ENCODE measurements at places on chromosomes 2 and 18.

- no peak for DNase-seq
Measured at GRCh38 chr2:150142561-150142960, 344.9 kb downstream of the RND3 start.

- no peak for DNase-seq
Measured at GRCh38 chr2:28098501-28099225, 208.1 kb downstream of the BABAM2 start.

DNA sequence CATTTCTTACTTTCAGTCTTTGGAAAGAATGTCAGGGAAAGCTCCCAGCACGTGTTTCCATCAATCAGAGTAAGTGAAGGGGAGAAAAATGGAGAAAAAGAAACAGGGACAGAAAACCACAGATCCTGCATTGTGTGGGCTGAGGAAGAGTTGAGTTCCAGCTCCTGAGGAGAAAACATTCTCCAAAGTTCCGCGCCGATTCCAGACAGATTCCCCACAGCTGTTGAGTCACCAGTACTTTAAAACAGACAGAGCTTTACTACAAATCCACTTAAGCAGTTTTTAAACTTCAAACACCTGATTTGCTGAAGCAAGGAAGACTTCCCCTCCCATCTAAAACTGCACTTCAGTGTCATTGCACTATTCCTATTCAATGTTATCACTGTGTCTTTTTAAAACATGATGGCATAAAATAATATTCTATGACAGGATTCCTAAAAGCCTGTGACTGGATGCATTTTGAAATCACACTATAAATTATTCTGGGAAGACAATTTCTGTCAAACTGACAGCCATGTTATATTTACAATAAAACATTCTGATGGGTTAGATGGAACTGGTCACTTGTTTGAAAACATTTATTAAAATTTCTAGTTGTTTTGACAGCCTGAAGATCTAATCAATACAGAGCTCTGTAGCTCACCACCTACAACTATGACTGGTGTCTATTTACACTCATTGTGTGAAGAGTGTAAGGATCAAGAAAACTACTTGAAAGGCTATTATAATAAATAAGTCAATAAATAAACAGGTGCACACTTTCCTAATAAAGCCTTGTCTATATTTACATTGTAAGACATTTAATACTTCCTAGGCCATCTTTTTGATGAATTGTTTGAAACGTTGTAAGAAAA, 40.9 kb downstream of the TCF4 start:
- peak; percentile 86 for DNase-seq

- peak; percentile 18 for DNase-seq
Measured at GRCh38 chr2:18790509-18791171, 201.3 kb upstream of the NT5C1B start.

DNA sequence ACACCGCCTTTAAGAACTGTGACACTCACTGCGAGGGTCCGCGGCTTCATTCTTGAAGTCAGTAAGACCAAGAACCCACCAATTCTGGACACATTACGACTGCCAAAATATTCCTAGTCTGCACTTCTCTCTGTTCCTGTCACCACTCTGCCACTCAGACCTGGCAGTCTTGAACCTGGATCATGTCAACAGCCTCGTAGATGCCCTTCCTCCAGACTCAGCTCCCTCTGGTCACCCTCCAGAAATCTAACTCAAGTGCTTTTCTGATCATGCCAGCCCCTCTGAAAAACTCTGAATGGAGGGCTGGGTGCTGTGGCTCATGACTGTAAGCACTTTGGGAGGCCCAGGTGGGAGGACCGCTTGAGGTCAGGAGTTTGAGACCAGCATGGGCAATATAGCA, 20.3 kb downstream of the AAK1 start:
- DNase-seq, result no peak

DNA sequence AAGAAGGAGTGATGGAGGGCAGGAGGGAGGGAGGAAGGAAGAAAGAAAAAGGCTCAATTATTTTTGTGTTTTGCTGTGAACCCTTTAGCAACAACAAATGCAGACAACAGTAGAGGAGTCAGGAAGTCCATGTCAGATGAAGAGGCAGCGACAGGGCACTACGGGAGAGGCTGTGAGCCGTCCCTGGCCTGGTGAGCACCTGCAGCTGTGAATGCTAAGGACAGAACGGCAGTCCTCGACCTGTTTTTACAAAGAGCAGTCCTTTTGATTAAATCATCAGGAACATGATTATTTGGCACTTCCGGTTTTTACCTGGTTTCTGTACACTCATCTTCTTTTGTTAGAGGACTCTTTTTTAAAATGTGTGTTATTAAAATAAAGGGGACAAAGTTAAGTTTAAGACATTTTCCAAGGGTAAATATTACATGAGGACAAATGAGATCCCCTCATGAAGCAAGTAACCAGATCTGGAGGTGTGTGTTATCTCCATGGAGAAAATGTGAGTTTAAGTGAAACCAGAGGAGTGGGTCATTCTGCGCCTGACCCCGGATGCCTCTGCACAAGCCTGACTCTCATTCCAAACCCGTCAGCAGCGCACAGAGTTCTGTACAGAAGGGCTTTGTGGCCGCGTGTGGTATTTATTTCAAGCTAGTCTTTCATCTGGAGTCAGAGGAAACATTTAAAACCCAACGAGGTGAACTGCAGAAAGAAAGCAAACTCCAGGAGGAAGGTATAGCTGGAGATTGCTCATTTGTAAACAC, 492.5 kb downstream of the SOX11 start:
- peak; percentile 47 for DNase-seq

DNA sequence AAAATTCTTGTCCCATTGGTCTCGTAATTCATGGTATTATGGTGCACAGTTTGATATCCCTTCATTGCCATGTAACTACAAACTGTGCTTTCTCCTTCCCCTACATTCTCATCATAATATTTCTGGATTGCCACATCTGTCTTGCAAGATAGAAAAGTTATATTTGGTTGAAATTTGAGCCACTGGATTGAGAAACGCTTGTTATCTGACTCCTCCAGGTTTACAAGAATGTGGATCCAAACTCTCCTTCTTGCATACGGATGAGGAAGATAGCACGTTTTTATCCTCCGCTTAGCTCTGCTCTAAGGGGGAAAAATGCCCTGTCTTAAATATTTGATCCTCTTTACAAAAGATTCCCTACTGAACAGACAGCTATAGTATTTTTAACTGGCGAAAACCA, 438.2 kb downstream of the TSN start:
- DNase-seq, result no peak

DNA sequence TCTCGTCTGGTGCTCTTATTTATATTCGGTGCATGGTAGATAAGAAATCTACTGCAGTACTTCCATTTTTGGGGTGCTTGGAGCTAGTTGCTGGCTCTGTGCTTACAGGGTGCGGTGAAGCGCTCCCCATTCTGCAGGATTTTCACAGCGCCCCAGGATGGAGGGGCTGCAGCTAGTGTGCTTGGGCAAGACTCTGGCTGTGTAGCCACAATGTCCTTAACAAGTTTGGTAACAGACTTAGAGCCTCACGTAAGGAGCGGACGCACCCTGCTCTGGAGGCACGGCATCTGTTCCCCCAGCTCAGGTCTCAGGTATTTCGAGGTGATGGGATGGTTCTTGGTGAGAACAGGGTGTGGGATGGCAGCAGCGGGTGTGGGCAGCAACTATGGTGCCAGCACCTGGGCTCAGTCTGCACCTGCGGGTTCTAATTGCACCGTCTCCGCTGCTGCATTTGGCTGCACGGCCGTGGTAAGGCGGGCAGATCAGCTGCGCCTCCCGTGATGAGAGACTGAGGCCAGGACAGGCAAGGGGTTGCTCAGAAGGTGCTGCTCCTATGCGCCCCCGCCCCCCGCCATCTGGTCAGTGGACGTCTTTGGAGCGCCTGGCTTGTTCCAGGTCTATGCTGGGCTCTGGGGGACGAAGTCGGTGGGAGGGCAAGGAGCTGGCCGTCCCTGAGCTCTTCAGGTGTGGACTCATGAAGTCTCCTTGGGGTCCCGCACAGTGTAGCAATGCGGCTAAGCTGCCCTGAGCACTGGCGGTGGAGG, 20.1 kb upstream of the ALLC start:
- DNase-seq, result no peak

GRCh38 chr2:208648368-208648767, 241.8 kb downstream of the PTH2R start:
- DNase-seq, result no peak

DNA sequence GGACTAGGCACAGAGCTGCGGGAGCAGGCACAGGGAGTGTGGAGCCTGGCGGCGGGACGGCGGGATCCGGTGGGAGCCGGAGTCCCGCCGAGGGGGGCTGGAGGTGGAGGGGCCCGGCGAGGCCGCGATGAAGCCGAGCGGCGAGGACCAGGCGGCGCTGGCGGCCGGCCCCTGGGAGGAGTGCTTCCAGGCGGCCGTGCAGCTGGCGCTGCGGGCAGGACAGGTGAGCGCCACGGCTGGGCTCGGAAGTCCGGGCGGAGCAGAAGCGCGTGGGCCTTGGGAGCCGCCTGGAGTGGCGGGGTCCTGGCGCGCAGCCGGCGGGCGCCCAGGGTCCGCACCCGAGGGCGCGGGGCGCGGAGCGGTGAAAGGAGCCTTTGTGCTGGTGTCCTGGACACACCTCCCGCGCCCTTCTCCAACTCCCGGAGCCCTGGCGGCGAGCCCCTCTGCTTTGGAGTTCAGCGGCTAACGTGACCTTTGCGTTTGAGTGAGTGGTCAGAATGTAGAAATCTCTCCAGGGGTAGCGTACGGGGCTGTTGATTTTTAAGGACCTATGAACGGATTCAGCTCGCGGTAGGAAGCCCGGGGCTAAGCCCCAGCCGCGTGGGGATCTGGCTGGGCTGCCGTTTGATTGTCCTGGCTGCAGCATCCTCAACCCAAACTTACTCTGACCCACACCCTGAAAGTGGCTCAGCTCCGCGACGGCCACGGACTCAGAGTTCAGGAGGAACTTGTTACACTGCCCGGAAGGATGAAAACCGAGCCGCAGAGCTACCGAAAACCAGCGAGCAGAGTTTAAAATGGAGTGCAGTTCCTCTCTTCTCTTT, 448 bp downstream of the IMPA2 start:
- no peak for DNase-seq

DNA sequence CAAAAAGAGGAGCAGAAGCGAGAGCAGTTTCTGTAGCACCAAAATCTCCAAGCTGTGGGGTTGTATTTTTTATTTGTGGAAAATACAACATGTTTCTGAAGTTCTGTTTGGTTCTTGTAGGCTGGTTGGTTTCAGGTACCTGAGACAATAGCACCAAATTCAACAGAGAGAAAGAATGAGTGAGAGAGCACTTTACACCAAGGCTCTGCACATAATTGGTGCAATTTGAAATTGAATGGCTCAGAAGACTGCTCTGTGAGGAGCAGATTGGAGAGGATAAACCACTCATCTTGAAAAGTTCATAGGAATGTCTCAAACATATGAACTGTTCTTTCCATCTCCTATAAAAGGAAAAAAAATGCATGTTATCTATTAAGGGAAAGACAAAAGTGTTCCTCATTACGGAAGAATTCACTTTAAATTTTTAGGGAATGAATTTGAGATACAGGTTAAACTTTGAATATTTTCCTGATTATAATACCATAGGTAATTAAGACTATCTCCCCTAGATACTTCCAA, 175.1 kb downstream of the ATAD2B start:
- no peak for DNase-seq

DNA sequence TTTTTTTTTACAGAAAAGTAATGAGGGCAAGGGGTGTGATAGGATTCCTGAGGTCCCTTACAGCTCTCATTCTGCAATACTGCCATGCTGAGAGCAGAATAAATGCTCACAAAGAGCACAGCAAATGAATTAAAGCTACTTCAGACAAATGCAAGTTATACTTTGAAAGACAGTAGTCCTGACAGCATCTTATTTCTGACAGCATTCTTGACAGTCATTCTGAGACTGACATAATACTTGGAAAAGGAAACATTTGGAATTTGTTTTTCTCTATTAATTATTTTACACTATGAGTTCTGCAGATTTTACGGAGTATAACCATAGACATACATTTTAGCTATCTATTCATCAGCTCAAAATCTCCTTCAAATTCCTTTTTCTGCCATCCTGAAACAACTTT, 935.2 kb upstream of the FAM98A start:
- DNase-seq, result no peak

DNA sequence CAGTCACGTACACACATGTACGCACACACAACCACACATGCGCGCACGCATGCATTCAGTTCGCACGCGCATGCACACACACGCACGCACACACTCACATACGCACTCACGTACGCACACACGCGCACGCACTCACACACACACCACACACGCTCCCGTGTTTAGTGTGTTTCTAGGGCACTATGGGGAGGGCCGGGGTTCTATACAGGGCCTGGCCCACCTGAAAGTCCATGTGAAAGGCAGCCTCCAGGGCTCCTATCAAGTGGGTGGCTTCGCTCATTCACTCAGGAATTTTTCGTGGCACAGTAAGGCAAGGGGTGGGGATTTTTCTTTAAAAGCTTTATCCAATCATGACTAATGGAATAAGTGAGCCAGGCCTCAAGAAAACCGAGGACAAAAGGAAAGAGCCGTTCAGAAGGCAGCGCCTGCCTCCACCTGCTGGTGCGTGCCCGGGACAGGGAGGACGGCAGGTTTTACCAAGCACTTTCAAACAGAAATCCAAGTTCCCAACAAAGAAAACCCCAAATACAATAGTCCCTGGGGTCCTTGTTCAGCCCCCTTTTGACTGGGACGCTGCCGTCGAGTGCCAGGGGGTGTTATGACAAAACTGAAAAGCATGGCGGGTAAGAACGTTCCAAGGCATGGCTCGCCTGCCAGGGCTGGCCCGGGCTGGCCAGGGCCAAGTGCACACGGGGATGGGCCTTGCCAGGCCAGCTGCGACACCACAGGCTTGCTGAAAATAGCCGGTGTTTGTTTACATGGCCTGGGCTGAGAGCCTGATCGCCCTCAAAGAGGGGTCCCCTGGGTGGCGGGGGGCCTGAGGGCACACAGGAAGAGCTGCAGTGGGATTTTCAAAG, 110.0 kb downstream of the HDAC4 start:
- no peak for DNase-seq

Measured in NCI-H510A treated with DMSO at 0.1 percent for 48 hours (cell line).